ENCODE measurements at places on chromosomes 16 and 17. TPM values are rescaled to one million over a fixed set of nuclear protein-coding genes. Genes with fewer than 3 reads are reported as not detected.

DNA sequence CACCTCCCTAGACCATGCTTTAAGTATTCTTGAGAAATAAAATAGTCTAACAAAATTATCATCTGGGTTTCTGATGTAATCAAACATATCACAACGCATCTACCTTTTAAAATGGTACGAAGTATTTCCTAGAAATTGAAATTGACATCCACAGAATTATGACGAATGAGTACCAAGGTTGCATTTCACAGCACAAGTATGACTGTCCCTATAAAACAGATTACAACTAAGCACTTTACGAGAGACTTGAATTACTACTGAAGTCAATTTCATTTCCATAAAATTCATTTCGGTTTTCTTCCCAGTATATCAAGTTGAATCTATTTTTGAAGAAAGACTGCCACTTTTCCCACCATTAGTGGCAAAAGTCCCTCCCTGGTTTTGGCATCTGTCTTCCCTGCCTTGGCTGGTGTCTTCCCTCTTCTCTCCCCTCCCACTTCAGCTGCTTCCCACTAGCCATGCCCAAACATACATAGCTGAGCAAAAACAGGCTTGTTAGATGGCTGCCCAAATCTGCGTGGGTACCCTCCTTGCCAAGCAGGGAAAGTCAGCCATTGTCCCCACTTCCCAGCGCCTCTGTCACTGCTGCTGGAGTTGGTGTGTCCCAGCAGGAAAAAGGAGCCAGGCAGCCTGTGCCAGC is 29.2 kb downstream of the DNAH9 start:
- no peak for DNase-seq
- H3K27ac ChIP-seq, result no peak overlapping the region
- H3K36me3 ChIP-seq, result no peaks in the 10 kb centered on the region
- H3K4me1 ChIP-seq, result no peaks in the 10 kb centered on the region
- no peak overlapping the region for H3K4me3 ChIP-seq

DNA sequence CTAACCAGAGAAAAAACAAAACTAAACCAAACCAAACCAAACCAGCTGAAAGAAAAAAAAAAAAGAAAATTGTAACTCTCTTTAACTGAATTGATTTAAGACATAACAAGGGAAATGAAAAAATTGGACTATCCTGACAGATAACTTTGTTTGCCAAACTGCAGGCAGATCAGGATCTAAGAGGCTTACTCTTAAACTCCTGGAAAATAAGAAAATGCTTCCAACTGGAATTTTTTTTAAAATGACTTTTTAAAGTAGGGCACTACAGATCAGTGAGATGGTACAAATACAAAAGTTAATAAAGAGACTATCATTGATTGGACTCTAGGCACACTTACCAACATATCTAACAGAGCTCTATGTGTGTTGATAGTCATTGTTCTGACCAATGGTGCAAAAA is 125.5 kb upstream of the KCNJ16 start:
- no peak overlapping the region for H3K27ac ChIP-seq
- no peaks in the 10 kb centered on the region for H3K4me1 ChIP-seq
- no peaks in the 10 kb centered on the region for H3K36me3 ChIP-seq
- no peaks in the 10 kb centered on the region for H3K27me3 ChIP-seq
- DNase-seq, result no peak
- no peak overlapping the region for H3K4me3 ChIP-seq

DNA sequence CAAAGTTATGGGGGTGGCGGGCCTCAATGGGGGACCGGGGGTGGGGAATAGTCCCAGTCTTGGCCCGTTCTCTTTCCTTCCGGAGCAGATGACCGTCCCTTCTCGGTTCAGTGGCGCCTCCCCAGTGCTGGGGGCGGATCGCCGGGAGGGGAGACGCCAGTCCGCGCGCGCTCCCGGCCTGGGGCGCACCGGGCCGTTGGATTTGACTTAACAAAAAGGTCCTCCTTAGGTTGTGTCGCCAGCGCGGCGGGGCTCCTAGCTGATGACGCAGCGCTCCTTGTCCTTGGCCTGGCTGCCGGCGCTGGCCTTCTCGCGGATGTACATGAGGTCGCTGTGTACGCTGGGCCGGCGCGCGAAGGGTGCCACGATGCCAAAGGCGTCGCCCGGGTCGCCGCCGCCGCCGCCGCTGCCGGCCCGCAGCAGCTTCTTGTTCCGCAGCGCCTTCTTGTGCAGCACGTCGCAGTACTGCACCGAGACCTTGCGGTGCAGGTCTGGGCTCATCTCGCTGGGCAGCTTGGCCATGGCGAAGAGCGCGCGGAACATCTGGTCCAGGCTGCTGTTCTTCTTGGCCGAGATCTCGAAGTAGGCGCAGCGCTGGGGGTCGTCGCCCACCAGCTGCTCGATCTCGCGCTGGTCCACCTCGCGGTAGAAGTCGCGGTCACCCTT is 1.2 kb downstream of the RASD1 start:
- H3K4me3 ChIP-seq, result peak overlapping the region; percentile 49
- H3K36me3 ChIP-seq, result no peaks in the 10 kb centered on the region

DNA sequence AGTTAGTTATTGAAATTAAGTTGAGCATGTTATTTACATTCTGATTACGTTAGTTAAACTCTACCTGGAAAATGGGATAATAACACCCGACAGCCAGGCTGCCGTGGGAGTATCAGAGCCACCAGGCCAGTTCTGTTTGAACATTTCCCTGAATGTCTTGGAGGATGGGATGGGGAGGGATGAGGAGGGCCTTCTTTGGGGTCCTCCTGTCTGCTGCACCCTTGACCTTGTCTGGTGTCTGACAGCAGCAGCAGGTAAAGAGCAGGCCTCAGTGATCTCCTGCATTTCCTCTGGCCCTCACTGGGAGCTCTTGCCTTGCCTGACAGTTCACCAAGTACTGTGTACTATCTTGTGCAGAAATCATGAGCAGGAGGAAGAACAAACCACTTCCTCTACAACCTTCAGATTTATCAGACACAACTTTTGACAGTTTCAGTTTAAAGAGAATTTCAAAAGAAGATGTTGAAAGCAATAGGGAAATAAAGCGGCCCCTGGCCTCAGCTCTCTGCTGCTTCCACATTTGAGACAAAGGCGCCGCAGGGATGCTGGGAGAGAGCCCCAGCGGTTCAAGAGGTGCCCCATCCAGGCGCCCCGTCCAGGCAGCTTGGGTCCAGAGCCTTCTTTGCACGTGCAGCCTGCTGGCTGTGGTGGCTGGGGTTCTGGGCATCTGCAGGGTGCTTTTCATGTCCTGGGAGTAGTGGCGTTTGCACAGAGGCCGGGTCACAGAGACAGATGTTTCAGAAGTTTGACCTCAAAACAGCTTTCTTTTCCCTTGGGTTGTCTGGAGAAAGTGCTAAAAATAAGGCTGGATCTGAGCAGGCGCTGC is 25.3 kb downstream of the CMIP start:
- no peak overlapping the region for H3K27ac ChIP-seq
- DNase-seq, result no peak
- H3K4me3 ChIP-seq, result no peak overlapping the region
- H3K27me3 ChIP-seq, result no peaks in the 10 kb centered on the region
- peaks cover 51% of the 10 kb centered on the region for H3K36me3 ChIP-seq

GRCh38 chr16:11915114-11915643 is 577 bp downstream of the GSPT1 start:
- no peaks in the 10 kb centered on the region for H3K27me3 ChIP-seq
- H3K4me3 ChIP-seq, result peak overlapping the region; percentile 82
- peaks cover 14% of the 10 kb centered on the region for H3K4me1 ChIP-seq

DNA sequence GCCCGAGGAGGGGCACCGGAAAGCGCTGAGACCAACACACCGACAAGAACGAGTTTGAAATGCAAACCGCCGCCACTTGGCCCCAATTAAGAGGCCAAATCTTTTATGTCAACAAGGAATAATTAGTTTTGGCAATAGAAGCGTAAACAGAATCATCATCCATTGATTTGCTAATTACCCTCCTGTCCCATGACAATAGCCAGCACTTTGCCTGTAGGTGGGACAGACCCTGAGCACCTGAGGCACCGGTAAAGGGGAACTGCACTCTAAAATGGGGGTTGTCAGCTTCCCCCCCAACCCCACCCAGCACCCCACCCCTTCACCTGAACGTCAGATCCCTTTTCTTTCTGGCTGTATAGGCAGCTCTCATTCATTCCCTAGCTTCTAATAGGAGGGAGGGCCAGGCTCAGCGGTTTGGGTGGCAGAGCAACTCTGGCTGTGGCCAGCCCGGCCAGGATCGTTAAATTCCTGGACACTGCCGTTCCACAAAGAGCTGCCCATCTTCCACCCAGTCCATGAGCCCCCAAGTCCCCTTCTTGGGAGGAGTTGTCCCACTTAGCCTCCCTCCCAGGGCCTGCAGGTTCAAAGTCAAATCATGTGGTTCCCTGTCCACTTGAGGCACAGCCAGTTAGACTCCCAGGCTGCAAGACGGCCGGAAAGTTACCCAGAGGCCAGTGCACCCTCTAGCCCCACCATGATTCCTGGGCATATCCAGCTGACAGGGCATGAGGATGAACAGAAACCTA is 45.8 kb downstream of the WNT3 start:
- H3K27ac ChIP-seq, result peak overlapping the region; percentile 75
- H3K4me3 ChIP-seq, result peak overlapping the region; percentile 47
- peak; percentile 39 for DNase-seq

DNA sequence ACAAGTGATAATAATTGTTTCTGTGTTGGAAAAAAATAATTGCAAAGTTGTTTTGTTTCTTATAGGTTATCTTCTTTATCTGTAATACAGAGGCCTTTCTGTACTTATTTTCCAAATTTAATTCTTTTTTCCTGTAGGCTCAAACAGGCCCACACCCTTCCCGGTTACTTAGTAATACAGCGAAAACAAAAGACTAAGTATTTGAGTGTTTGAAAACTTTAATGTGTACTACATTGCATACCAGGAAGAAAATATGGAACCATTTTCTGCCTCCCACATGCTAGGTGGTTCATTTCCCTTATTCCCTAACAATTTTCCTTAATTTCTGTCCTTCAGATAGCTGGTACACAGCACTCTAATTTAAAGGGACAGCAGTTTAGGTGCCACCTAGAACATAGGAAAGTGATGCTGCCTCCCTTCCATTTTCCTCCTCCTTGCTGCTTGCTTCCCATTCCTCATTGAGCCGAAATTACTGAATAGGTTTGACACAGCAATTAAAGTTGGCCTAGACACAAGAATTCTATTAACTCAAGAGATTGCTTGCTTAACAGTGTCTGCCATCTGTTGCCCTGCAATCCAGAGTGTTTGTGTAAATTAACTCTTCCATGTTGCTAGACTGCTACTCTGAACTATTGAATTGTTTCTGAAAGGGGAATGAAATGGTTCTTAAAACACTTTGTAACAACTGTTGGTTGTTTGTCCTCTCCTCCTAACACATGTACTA is 24.2 kb downstream of the CYB5B start:
- H3K4me3 ChIP-seq, result no peak overlapping the region
- no peak overlapping the region for H3K27ac ChIP-seq
- H3K4me1 ChIP-seq, result peaks cover 4% of the 10 kb centered on the region

- H3K27me3 ChIP-seq, result no peaks in the 10 kb centered on the region
- no peak overlapping the region for H3K4me3 ChIP-seq
- H3K4me1 ChIP-seq, result no peaks in the 10 kb centered on the region
- no peak overlapping the region for H3K27ac ChIP-seq
Measured at GRCh38 chr17:688100-688989, 26.3 kb downstream of the VPS53 start.

DNA sequence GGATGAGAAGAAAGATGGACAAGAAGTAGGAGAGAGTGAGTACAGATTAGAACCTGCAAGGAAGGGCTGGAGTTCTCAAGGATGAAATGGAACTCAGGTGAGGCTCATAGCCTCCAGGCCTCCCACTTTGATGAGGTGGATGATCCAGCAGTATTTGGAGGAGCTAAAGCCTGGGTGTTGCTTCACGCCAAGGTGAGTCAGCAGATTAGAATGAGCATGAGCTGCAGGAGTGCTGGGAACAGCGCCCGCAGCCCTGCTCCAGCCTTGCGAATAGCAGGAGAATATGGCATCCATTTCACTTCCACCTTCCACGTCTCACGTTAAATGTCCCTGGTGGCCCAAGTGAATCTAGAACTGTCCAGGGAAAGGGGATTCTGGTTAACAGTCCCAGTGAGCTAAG is 94.4 kb upstream of the CPHXL start:
- H3K4me3 ChIP-seq, result no peak overlapping the region
- H3K27ac ChIP-seq, result no peak overlapping the region
- H3K27me3 ChIP-seq, result no peaks in the 10 kb centered on the region
- no peaks in the 10 kb centered on the region for H3K36me3 ChIP-seq
- no peak for DNase-seq
- no peaks in the 10 kb centered on the region for H3K4me1 ChIP-seq

GRCh38 chr17:57038486-57038885 is 46.6 kb upstream of the AKAP1 start:
- no peak overlapping the region for H3K27ac ChIP-seq
- DNase-seq, result no peak
- no peak overlapping the region for H3K4me3 ChIP-seq
- H3K27me3 ChIP-seq, result no peaks in the 10 kb centered on the region
- peaks cover 5% of the 10 kb centered on the region for H3K4me1 ChIP-seq

DNA sequence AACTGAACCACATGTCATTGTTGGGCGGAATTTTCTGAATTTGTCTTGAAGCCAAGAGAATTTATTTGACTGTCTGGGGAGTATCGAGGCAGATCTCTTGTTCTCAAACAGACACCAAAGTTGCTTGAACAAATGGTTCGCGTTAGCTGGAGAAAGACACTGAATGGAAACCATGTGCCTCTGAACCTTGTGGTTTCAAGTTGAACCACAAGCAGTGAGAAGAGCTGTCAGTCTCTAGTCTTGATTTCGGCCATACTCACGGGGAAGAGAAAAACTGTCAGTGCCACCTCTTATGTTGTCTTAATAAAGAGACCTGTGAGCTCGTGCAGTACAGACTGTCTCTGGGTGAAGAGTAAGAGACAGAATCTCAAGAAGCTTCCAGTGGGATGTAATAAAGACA is 886.5 kb upstream of the SOX9 start:
- H3K4me3 ChIP-seq, result no peak overlapping the region
- no peaks in the 10 kb centered on the region for H3K36me3 ChIP-seq
- DNase-seq, result no peak
- no peaks in the 10 kb centered on the region for H3K27me3 ChIP-seq
- no peak overlapping the region for H3K27ac ChIP-seq
- no peaks in the 10 kb centered on the region for H3K4me1 ChIP-seq

The C16orf89 gene
- not detected for polyA plus RNA-seq

The CACNG3 gene
- polyA plus RNA-seq, result not detected

DNA sequence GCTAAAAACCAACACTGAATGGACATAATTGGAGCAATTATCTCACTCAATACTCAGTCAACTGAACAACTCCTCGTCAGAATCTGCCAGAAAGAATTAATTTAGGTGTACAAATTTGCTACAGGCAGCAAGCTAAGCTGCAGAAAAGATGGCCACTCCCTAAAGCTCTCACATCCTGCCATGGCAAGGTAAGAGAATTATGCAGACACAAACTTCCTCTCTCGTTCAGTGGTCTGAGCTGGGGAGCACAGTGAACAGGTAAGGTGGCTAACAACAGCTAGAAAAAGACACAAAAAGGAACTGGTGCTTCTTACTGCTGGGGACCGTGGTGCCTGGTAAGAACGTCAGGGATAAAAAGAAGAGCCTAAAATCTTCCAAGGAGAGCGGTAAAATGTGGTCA is 74.9 kb upstream of the BCAR1 start:
- DNase-seq, result no peak
- no peaks in the 10 kb centered on the region for H3K4me1 ChIP-seq
- H3K27ac ChIP-seq, result no peak overlapping the region
- H3K27me3 ChIP-seq, result no peaks in the 10 kb centered on the region
- peaks cover 6% of the 10 kb centered on the region for H3K36me3 ChIP-seq

GRCh38 chr16:59192551-59193199 is 458.6 kb upstream of the GOT2 start:
- no peak for DNase-seq
- H3K36me3 ChIP-seq, result no peaks in the 10 kb centered on the region
- H3K4me1 ChIP-seq, result no peaks in the 10 kb centered on the region
- no peak overlapping the region for H3K27ac ChIP-seq
- H3K4me3 ChIP-seq, result no peak overlapping the region

The CD7 gene
- polyA plus RNA-seq, result 10.8 TPM

- no peaks in the 10 kb centered on the region for H3K4me1 ChIP-seq
- no peak overlapping the region for H3K4me3 ChIP-seq
- DNase-seq, result no peak
- peak overlapping the region; percentile 46 for H3K27ac ChIP-seq
- H3K36me3 ChIP-seq, result peaks cover 78% of the 10 kb centered on the region
Measured at GRCh38 chr17:75551266-75551665, 25.8 kb downstream of the LLGL2 start.
